ENCODE measurements at places on chromosomes 16 and 17.

DNA sequence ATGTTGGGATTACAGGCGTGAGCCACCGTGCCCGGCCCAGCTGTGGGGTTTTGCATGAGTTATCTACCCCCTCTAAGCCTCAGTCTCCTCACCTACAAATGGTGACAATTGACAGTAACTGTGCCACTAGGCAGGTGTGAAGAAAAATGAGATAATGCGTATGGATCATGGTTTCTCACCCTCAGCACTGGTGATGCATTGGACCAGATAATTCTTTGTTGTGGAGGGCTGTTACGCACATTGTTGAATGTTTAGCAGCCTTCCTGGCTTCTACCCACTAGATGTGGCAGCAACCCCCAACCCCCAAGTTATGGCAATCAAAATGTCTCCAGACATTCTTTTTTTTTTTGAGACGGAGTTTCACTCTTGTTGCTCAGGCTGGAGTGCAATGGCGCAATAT lies 9.0 kb upstream of the HAPSTR1 start:
- no peak for DNase-seq

- DNase-seq = no peak
These were observed 3.6 kb downstream of the ZNF48 start for GRCh38 chr16:30398661-30399434.

GRCh38 chr17:75876190-75876937 lies 2.0 kb downstream of the TRIM47 start:
- DNase-seq = peak; percentile 11

DNA sequence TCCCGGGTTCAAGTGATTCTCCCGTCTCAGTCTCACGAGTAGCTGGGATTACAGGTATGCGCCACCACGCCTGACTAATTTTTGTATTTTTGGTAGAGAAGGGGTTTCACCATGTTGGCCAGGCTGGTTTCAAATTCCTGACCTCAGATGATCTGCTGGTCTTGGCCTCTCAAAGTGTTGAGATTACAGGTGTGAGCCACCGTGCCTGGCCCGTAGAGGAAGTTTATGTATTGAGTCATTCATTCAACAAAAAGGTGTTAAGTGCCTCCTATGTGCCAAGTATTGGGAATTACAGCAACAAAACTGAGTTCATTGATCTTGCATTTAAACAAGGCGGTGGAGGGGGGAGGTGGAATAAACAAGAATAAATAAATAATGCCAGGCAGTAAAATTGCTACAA lies 10.2 kb upstream of the CNOT1 start:
- no peak for DNase-seq

- peak; percentile 41 for DNase-seq
These were observed 804 bp downstream of the ATP6V0C start for GRCh38 chr16:2514333-2515179.

- no peak for DNase-seq
These were observed 31.8 kb downstream of the BBS2 start for GRCh38 chr16:56488035-56488434.

DNA sequence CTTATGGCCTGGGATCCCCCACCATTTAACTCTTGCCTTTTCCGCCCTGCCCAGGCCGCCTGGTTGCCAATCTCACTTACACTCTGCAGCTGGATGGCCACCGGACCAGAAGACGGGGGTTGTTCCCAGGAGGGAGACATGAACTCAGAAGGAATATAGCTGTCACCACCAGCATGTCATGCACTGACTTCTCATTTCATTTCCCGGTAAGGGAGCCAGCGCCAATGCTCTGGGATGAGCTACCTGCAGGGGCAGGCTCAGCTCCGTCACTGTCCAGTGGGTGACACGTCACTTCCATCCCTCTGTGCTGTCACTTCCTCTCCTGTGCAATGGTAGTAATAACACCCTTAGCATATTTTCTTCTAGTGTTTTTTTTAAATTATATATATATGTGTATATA lies 26.7 kb downstream of the ITGAL start:
- DNase-seq = no peak

GRCh38 chr16:30526137-30526822 lies at the start of gene ZNF768:
TSS of gene ZNF768 (minus strand) at chr16:30526566. CDS start at chr16:30526413, 153 bp downstream.
- no peak for DNase-seq

GRCh38 chr17:31584438-31585279 lies 193.2 kb downstream of the RAB11FIP4 start:
- no peak for DNase-seq

- DNase-seq = no peak
These were observed 29.3 kb downstream of the CRISPLD2 start for GRCh38 chr16:84848986-84849634.

GRCh38 chr16:4987580-4988374 lies 29.6 kb downstream of the SEC14L5 start:
- DNase-seq = no peak

GRCh38 chr16:2719328-2720063 lies 528 bp downstream of the PRSS27 start:
- DNase-seq = no peak

DNA sequence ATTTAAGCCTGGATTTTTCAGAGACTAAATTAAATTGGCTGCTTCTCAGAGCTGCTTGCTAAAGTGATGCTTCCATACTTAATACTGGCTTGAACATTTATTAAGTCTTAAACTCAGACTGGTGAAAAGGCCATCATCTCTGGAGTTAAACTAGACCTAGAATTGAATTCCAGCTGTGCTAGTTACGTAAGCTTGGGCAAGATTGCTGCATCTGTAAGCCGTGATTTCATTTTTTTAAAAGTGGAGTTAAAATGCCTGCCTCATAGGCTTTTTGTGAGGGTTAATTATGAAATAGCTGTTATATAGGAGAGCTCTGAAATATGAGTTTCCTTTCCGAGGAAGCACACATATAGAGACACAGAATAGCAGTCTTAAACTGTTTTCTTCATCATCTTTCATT lies 84.7 kb downstream of the VAT1L start:
- DNase-seq = peak; percentile 45

- DNase-seq = no peak
These were observed 567 bp downstream of the UBB start for GRCh38 chr17:16381496-16381820.

DNA sequence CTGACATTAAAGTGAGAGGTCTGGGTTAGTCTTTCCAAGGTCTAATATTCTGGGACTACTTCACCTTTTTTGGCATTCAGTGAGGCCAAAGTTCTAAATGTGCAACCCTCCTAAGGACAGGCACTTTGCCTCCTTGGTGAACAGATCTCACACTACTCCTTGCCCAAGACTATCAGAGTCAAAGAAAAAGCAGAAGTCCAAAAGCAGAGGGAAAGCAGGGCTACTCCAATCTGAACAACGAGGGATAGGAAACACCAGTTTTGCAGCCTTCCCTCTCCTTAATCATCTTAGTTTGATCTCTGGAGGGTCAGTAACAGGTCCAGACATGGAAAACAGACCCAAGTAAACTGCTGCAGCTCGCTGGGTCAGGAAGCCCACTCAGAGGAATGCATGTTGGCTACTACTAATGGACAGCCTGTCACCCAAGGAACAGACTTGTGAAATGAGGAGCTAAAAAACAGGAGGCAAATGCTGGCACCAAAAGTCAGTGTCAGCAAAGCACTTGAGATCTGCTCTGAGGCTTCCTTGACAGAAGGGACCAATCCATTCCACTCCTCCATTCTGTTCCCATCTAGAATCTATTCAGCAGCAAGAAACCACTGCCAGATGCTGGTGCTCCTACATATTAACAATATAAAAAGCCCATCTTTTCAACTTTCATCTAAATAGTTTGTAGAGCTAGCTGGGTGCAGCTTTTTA lies 29.9 kb downstream of the DCUN1D3 start:
- peak; percentile 35 for DNase-seq

DNA sequence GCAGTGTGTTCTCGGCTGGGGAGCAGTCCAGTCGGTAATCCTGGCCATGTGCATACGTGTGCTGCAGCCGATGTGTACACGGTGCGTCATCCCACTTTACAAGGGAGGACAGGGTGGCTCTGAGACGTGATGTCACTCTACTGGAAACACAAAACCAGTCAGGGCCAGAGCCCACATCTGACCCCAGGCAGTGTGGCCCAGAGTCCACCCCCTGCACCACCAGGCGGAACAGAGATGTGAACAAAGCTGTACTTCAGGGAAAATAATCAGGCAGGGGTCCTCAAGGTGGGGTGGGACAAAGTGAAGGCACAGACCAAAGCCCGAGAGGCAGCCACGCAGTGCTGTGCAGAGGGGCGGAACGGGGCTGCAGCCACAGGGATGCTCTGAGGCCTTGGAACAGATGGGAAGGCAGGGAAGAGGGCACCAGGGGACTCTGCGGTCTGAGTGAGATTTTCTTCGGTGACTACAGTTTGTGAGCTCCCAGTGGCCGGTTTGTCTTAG lies 181.5 kb downstream of the ZNF423 start:
- DNase-seq = no peak

DNA sequence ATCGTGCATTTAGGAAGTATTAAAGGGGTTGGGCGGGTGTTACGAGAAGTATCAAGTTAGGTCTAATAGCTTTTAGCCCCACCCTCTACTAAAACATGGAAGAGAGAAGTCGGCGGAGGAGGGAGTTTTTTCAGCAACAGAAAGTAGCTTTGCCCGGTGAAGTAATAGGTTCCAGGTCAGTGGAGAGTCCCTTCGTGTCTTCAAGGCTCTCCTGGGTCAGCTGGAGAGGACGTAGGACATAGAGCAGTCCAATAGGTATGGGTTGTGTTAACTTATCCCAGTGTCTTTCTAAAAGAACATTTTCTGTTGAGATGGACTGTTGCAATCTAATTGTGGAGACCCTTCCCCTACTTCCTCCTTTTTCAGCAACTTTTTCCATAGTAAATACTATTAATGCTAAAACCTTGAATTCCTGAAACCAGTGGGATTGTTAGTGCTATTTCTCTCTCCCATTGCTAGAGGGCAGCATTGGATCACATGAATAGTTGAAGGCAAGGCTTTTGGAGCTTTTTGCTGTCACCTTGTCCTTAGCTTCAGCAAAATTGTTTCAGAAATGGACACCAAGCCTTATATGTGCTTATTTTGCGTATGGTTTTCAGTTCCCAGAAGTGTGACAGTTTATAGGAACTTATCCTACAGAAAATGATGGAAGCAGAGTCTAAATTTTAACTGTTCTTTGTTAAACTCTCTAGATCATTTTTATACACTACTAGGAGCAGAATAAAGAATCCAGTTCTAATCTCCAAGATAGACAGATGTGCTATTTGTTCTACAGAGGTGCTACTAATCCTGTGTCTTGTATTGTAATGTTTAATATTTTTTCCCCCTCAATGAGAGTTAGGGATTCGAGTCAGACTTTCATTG lies 38.4 kb downstream of the UTP18 start:
- peak; percentile 75 for DNase-seq

- DNase-seq = no peak
These were observed 4.4 kb downstream of the RNF135 start for GRCh38 chr17:30975042-30975820.

GRCh38 chr17:38872671-38873385 lies 3.0 kb downstream of the LASP1 start:
- DNase-seq = peak; percentile 42

DNA sequence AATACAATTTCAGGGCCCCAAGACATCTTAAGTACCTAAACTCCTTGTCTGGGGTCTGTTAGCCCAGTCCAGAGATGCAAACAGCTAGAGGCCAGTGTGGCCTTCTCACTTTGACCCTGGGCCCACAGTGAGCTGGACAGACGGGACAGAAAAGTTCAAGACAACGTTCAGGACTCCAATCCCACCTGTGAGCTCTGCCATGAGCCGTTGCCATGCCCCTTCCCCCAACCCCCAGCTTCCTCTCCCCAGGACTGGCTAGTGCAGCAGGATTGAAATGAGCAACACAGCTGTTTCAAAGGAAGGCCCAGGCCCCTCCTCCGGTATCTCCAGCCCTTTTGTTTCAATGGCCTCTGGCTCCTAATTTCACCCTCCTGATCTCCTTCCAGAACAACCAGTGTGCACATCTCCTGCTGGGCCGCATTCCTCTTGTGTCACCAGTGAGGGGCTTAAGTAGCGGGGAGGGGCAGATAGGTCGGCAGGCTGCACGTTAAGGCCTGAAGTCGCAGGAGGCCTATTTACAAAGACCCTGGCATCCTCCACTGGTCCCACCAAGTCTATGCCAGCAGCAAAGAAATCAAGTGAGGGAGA lies 11.3 kb downstream of the AXIN2 start:
- DNase-seq = no peak

GRCh38 chr16:5965321-5965720 lies 867.7 kb upstream of the EEF2KMT start:
- no peak for DNase-seq

- DNase-seq = peak; percentile 52
These were observed 361.8 kb upstream of the CDH5 start for GRCh38 chr16:66004699-66005098.

- DNase-seq = no peak
These were observed 56.0 kb upstream of the DOC2B start for GRCh38 chr17:237406-237955.

DNA sequence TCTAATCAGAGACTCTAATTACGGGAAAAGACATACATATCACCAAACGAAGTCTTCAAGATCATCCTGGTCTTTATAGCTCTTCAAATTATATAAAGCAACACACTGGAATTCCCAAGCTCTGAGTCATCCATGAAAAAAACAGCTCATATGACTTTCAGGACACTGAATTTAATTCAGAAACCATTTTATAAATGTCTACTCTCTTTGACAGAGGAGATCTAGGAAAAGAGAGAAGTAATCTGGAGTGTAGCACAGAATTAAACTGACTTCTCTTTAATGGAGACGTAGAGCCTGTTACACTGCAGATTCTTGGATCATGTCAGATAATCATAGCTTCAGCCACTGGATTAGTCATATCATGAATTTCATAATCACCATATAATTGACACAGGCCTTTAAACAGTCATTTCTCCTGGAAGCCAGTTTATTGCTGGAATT lies 86.8 kb upstream of the WSB1 start:
- peak; percentile 7 for DNase-seq

GRCh38 chr16:62288990-62289629 lies 252.9 kb upstream of the CDH8 start:
- DNase-seq = no peak

DNA sequence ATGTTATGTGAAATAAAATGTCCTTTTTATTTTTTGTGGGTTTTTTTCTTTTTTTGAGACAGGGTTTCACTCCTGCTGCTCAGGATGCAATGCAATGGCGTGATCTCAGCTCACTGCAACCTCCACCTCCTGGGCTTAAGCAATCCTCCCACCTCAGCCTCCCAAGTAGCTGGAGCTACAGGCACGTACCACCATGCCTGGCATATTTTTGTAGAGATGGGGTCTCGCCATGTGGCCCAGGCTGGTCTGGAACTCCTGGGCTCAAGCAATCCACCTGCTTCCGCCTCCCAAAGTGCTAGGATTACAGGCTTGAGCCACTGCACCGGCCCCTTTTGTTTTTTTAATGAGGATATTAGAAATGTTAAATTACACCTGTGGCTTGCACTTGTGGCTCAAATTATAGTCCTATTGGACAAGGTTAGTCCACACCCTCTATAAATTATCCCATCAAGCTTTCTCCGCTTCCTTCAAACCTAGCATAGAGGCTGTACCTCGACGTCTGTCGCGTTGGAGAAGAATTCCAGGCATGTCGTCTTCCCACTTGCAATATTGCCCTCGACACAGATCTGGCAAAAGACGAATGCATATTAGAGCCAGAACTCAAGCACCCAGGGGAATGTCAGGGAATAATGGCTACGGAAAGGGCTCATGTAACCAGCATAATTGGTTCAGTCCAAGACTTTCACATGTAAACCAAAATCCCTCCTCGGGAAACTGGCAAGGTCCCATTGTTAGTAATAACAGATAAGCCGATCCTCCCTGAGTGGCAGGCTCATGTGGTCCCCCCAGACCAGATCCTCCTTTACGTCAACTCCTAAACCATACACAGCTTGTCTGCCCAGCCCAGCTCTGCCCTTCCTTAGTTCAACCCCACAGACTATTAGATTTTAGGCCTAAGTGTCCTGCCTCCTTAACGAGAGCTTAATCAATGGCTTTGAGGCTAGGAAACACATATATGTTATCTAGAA lies 8.2 kb downstream of the TK2 start:
- DNase-seq = no peak

- DNase-seq = no peak
These were observed 5.5 kb upstream of the SRL start for GRCh38 chr16:4247460-4247784.
